Thoracic aorta (tissue), 2 donors: ENCODE measurements at places on chromosomes 6 and 20. TPM values are rescaled to one million over a fixed set of nuclear protein-coding genes. Genes with fewer than 3 reads are reported as not detected.

Gene DSTN
- 1,977 TPM for total RNA-seq

DNA sequence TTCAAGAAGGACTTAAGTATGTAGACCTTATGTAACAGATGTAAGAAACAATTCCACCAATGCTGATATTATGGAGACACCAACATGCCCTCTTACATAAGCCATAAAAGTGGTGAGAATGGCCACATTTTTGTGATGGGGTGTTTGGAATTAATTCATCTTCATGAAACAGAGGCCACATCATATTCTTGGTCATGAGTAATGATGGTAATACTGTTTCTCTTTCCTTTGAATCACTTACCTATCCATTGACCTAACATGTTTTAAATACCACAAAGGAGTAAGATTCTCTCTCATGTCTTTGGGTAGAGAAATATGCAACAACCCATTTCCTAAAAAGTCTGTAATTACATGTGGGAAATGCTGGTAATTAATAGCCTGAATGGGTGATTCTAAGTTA is 545.4 kb upstream of the FLRT3 start:
- DNase-seq, result no peak

GRCh38 chr6:32684246-32684645 is 17.8 kb upstream of the HLA-DQB1 start:
- no peak for DNase-seq

Gene KCNK15
- 60.0 TPM for total RNA-seq

DNA sequence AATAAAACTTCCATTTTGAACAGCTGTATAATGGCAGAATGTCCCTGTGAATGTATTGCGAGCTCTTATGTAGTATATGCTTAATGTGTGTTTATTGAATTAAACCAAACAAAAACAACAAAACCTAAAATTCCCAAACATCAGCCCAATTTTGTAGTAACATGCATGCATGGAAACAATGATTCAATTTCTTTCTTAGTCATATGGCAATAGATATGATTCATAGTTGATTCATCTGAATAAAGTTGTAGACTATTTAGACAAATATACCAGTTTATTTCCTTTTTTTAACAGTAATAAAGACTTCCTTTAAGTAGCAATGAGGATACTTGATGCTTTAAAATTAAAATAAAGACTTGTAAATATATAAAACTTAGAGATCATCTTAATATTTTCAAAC is 670.6 kb downstream of the CD109 start:
- no peak for DNase-seq

DNA sequence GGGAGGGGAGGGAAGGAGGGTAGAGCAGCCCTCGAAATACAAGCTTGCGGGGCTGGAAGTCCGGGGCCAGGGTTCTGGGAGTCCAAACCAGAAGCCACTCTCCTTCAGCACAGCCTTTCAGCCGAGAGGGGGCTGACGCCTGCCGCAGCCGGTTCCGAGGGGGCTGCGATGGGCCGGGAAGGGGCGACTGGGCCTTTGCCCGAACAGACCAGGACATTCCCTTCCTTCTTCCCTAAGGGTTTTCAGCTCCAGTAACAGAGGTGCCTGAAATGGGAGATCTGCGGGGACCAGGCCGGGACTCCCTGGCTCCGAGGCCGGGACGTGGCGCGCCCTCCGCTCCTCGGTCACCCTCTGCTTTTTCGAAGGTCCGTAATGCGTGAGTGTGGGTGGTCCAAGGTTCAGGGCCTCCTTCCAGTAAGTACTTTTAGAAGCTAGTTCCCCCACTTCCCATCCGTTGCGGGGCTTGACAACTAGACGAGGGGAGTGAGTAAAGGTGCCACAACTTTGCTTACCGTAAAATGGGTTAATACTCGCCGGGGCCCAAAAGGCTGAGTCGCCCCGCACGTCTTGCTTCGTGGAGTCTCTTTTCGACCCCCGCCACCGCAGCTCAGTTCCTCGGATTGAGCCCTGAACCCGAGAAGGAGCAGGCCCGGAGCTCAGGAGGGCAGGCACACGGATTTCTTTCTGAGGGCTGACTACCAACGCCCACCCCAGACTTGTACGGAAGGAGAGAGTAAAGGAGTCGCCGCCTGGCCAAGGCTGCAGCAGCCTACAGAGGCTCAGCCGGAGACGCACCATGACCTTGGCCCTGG is 2.9 kb upstream of the OLIG3 start:
- no peak for DNase-seq

Gene ACOT8
- total RNA-seq, result 45.2 TPM

Gene ATP5F1E
- total RNA-seq, result 21.1 TPM

DNA sequence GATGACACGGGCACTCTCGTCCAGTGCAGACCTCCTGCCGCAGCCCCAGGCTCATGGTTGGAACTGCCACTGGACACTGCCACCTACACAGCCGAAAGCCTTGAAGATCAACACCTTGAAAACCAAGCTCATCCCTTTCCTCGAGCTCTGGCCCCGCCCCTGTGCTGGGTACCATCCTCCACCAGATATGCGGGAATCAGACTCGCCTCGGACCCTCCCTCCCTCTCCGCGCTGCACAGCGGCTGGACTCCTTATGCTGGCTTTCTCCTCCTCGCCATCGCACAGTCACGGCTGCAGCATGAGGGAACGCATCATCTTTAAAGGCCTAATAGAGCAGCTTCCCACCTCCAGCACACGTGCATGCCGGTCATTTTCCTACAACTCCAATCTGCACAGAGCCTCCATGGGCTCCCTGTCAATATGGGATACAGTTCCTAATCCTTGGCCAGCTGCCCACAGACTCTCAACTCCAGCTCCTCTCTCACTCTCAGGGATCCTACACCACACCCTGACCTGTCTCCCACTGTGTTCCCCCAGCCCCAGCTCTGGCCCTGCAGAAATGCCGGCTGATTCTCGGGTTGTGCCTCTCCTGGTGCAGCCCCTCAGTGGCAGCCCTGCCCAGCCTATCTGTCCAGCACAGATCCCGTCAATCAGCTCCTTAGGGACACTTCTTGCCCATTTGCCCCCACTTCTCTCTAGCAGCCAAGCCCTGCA is 23.2 kb downstream of the TXNDC5 start:
- no peak for DNase-seq

DNA sequence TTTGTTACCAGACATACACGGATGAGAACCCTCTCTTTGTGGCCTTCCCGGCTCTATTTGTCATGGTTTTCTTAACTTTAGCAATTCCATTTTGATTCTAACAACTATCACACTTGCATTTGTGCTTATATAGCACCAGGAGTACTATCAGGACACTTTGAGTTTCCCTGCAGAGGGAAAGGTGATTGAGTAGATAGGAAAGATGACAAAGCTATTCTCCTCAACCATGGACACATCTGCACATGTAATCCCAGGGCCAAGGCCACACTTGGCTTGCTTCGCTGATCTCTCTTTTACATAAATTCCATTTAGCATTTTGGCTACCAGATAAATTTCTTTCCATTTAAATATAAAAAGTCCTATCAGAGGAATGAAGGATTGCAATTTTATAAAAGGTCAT is 23.3 kb upstream of the CFAP206 start:
- DNase-seq, result no peak

GRCh38 chr20:2398449-2398848 is 17.7 kb downstream of the TGM6 start:
- DNase-seq, result no peak

DNA sequence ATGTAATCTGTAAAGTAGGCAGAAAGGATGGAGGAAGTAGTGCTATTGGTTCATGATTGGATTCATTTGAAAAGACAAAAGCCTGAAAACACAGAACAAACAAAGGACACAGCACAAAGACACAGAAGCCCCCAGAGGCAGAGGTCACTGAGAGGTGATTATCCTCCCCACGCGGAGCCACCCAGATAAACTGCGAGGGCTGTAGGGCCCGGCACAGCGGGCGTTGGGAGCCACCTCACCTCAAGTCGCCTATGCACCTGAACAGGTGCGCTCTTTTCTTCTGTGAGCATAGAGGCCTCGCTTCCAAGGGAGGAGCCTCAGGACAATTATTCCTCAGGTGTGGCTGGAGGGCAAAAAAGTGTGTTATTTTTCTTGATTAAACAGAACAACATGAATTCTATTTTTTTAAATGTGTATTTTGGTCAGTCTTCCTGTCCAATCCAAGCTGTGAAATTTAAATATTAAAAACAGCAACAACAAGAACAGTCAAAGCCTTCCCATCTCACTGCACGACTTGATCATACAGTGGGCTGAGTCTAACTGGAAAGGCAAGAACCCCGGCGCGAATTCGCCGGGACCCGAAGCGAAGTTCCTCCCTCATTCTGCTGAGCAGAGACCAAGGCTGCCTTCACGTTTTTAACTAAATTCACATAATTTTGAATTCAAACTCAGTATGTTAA is 205.3 kb downstream of the THBS2 start:
- DNase-seq, result no peak

GRCh38 chr6:148179786-148180185 is 162.9 kb upstream of the SASH1 start:
- DNase-seq, result no peak

- no peak for DNase-seq
Observed at GRCh38 chr6:3391902-3392458, 64.9 kb downstream of the SLC22A23 start.
